ENCODE measurements at places on chromosomes 2 and 18. TPM values are rescaled to one million over a fixed set of nuclear protein-coding genes. Genes with fewer than 3 reads are reported as not detected.

ADGRF3 gene
- total RNA-seq, result not detected

CETN1 gene
- total RNA-seq, result 8.7 TPM

ANKRD23 gene
- total RNA-seq, result 11.4 TPM

SAG gene
- not detected for total RNA-seq

DAW1 gene
- total RNA-seq, result 3.0 TPM

SP9 gene
- 0.40 TPM for total RNA-seq

ADD2 gene
- 0.32 TPM for total RNA-seq

SLC5A7 gene
- not detected for total RNA-seq

SERPINB2 gene
- total RNA-seq, result 0.62 TPM

DNA sequence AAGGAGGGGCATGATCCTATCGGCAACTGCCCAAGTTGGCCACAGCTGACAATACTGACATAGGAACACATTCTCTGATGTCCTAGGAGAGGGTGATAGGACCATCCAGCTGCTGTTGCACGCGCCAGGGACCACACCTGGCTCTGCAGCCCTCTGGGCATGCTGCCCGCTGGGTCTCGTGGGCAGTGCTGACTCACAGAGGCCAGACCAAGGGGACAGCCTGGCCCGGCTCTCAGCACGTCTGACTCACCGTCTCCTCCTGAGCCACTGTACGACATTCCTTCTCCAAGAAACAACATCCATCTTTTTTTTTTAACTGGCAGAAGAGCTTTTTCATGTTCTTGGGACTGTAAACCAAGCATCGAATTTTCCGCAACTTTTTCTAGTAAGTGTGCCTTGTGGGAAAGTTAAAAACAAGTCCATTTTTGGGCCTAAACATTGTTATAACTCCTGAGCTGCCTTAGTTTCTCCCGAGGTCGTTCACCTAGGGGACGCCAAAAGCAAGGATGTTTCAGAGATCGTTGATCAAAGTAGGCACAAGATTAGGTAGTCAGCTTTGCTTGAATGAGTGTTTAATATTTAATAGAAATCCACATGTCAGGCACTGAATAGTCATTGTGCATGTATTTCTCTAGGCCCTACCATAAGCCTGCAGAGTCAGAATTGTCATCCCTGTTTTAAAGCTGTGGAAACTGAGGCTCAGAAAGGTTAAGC, 100.3 kb downstream of the TTC32 start:
- peak; percentile 25 for DNase-seq

DNA sequence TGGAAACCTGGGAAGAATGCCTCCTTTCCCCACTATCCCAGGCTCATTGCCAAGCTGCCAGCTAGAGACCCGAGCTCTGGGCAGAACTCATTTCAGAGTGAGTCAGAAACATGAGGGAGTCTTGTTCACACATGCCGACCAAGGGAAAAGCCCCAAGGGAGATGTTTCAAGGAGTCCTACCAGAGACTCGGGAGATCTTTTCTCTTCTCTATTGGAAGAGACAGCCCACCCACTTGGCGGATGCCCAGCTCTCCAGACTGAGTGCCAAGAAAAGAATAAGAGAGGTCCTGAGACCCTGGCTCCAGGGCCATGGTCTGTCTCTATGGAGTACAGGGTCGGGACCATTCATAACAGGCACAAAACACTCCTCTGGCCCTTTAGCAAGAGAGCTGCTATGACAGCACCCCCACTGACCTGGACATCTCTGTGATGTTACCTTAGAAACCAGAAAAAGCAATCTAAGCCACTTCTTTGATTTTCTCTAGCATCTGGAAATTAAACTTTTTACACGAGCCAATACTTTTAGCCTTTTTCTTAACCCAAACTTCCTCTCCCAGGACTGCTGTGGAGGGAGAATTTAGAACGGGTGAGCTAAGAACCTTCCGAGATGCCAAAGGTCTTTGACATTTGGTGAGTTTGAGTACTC, 18.5 kb upstream of the IGFBP5 start:
- DNase-seq, result peak; percentile 62

DNA sequence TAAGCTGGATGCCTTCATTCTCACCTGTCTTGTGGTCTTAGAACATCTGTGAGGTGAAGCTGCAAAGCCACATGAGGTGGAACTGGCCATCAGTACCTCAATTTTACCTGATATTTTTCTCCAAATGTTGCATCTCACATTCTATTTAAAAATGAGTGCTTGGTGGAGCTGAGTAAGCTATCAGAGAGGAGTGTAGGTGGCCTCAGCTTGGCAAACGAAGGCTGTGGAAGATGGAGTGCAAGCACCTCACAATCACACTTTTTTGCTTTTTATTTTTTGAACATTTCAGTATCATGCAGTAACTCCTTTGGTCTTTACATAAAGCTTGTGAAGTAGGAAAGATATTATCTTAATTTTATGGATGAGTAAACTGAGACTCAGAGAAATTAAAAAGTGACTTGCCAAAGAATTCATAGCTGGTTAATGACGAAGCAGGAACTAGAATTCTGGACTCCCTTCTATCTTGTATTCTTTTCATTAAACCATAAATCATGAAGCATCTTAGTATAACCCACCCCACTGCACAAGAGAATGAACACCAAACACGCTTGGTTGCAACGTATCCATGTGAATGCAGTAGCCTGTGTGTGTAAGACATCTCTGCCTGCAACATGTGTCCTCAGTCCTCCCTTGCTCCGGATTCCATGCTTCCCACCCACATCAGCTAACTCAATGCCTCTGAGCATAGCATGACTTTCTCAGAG, 27.2 kb downstream of the C2orf49 start:
- no peak for DNase-seq

DNA sequence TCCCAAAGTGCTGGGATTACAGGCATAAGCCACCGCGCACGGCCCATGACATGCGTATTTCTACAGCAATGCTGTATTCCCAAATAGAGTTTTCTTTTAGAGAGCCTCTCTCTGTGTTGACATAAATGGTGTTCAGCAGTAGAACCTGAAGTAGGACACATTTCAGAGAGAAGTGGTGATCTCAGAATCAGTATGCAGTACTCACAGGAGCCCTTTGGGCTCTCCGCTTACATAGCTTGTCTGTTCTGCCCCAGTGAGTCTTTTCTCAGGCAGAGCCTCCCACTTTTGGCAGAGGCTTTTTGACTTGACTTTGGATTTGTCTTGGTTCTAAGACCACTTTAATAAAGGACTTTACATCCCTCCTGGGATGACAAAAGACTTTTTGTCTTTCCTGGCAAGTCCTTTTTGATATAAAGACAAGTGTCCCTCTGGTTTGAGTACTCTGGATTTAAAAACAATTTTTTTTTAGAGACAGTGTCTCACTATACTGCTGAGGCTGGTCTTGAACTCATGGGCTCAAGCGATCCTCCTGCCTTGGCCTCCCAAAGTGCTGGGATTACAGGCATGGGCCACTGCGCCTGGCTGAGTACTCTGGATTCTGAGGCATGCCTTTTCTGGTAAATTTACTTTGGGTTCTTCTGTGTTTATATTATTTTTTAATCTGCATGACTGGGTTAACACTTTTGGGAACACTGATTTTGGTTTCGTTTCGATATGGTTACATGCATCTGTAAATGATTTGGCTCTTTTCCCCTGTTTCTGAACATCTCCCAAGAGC, 113.3 kb downstream of the SMAD2 start:
- no peak for DNase-seq

- DNase-seq, result peak; percentile 36
Measured at GRCh38 chr18:10726198-10727068, 200.6 kb downstream of the NAPG start.

- no peak for DNase-seq
Measured at GRCh38 chr2:14182227-14182946, 450.1 kb upstream of the LRATD1 start.

- no peak for DNase-seq
Measured at GRCh38 chr2:144630459-144631215, 110.7 kb upstream of the ZEB2 start.

GRCh38 chr2:235095569-235095968, 143.8 kb downstream of the SH3BP4 start:
- no peak for DNase-seq

DNA sequence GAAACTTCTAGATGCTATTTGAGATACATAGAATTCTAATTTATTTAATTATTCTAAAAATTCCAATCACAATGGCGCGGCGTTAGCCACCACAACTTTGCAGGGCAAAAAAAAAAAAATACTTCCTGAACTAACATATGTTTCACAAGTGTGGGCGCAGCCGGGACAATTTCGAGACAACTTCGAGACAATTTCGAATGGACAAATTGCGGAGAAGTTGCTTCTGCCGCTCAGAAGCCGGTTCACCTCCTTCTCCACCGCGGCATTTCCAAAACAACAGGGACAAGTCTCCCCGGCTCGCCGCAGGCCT, 842 bp downstream of the PAX3 start:
- DNase-seq, result no peak

GRCh38 chr2:85741833-85742455, 11.8 kb upstream of the ATOH8 start:
- DNase-seq, result peak; percentile 83

- DNase-seq, result no peak
Measured at GRCh38 chr2:233221378-233222063, 30.0 kb upstream of the ATG16L1 start.

- no peak for DNase-seq
Measured at GRCh38 chr2:121476684-121477083, 54.0 kb upstream of the RNU4ATAC start.

GRCh38 chr2:26455670-26456439, 22.1 kb downstream of the OTOF start:
- no peak for DNase-seq

DNA sequence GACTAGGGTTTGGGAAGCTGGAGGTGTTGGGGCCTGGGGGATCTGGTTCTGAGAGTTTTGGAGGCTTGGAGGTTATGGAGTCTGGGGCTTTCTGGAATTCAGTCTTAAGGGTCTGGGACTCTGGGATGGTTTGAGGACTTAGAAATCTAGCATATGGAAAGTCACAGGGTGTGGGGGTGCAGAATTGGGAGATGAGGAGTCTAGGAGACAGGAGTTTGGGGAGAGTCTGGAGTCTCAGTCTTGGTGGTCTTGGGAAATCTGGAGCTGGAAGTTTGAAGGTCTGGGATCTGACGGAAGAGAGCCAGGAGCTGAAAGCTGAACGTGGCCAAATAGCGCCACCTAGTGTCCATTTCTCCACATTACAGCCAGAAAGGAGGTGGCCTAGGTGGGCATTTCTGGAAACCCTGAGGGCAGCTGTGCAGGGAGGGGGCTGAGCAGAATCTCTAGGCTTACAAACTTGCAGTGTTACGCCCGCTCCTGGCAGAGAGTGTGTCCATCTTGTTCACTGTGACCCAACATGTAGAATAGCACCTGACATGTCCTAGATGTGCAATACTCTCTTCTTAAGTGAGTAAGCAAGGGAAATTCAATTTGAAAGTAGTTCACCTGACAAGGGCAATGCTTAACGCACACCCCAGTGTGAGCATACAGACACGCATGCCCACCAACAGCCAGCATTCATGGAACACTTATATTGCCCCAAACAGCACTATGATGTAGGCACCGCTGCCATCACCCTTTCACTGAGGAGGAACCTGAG, 204.8 kb downstream of the TFCP2L1 start:
- peak; percentile 46 for DNase-seq

- peak; percentile 56 for DNase-seq
Measured at GRCh38 chr2:109351164-109351756, 222.3 kb downstream of the SH3RF3 start.

DNA sequence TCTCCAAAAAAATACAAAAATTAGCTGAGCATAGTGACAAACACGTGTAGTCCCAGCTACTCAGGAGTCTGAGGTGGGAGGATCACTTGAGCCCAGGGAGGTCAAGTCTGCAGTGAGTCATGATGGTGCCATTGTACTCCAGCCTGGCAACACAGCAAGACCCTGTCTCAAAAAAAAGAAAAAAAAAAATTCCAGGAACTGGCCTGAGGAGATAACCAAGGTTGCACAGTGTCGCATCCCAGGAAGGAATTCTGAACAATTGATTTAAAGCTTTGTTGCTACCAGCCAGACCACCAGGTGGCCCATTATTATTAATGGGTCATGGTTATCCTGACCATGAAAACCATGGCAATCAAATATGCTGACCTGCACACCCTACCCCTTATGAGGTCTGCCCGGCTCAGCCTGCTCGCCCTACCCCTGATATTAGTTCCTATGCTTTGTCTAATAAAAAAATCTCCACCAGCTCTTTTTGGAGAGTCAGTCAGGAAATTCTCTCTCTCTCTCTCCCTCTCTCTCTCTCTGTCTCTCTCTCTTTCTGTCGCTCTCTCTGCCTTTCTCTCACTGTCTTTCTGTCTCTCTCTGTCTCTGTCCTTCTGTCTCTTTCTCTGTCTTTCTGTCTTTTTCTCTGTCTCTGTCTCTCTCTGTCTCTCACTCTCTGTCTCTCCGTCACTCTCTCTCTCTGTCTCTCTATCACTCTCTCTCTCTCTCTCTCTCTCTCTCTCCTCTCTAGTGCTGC, 73.7 kb downstream of the NCAPH start:
- DNase-seq, result no peak

DNA sequence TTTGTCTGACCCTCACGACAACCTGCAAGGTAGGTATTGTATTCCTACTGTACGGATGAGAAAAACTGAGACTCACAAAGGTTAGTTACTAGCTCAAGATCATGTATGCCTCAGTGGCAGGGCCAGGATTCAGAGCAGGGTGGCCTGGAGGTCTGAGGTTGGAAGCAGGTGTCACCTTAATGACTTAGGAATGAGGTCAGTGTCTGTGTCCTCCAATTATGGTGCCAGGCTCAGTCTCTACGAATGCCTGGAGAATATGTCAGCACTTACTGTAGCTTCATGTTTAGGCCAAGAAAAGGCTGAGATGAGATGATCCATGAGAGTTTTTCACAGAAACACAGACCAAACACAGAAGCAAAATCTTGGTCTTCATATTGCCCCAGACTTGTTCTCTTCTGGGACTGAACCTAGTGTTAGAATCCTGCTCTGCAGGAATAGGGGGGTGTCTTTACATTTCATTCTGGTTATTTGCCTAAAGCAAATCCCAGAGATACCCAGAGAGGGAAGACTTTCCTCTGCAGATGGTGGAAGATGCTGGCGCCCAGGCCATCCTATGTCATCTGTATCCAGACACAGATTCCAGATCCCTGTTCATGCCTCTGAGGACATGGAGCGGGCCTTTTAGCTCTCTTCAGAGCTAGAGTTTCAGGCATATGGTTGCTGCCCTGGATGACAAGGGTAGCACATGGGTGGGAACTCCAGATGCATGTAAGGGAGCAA, 16.3 kb upstream of the RAB10 start:
- DNase-seq, result no peak

DNA sequence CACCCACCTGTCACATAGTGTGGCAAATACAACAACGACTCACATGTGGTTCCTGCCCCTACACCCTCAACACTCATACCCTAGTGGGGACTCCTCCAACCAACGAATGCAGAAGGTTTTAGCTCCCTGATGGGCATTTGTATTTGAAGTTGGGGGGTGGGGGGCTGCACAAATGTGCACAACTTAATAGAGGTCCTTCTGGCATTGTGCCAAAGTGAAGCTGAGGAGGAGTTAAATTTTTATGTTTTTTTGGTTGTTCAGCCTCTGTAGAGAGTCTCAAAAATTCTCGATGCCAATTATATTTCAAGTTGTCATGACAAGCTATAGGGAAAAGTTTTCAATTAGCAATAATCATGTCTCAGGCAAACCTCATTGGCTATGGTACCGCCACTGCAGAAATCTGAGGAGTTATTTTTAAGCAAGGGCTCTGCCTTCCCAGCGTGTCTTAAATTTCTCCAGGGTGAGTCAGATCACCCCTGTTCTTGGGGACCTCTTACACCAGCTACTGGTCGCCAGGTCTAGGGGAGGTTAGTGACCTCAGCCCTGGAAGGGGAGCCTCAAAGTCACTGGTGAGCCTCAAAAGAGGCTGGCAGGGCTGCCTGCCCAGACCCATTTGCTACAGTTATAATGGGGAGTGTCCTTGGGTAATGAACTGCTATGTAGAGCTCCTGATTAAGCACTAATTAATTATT, 102.7 kb upstream of the TAF1B start:
- DNase-seq, result no peak
